ENCODE measurements at places on chromosomes 3 and 15. TPM values are rescaled to one million over a fixed set of nuclear protein-coding genes. Genes with fewer than 3 reads are reported as not detected.

CDC25A gene
- 2.1 TPM for total RNA-seq

A4GNT gene
- not detected for total RNA-seq

- no peak for DNase-seq
These were observed 25.9 kb downstream of the GALNT15 start for GRCh38 chr3:16200411-16200810.

GRCh38 chr3:155737844-155738460 lies 6.9 kb downstream of the PLCH1 start:
- DNase-seq = peak; percentile 64

GRCh38 chr3:98680723-98681122 lies 82.4 kb upstream of the ST3GAL6 start:
- no peak for DNase-seq

GRCh38 chr3:167780214-167780883 lies 44.8 kb downstream of the SERPINI1 start:
- DNase-seq = no peak

GRCh38 chr3:103963599-103963998 lies 1403.1 kb upstream of the ALCAM start:
- DNase-seq = no peak

KBTBD13 gene
- 0.18 TPM for total RNA-seq

- no peak for DNase-seq
These were observed 26.3 kb downstream of the FBXO22 start for GRCh38 chr15:75929799-75930565.

DNA sequence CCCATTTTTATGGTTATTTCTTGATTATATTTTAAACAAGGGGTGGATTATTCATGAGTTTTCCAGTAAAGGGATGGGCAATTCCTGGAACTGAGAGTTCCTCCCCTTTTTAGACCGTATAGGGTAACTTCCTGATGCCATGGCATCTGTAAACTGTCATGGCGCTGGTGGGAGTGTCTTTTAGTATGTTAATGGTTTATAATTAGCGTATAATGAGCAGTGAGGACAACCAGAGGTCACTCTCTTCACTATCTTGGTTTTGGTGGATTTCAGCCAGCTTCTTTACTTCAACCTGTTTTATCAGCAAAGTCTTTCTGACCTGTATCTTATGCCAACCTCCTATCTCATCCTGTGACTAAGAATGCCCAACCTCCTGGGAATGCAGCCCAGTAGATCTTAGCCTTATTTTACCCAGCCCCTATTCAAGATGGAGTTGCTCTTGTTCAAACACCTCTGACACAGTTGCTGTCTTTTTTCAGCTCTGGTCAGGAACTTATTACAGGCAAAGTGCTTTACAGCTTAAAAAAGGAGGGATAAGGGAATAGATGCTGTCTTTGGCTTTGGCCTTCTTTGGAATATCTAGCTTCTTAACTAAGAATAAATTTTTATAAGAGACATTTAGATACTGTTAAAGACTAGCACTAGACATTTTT lies 257.8 kb downstream of the CNTN4 start:
- DNase-seq = no peak

DNA sequence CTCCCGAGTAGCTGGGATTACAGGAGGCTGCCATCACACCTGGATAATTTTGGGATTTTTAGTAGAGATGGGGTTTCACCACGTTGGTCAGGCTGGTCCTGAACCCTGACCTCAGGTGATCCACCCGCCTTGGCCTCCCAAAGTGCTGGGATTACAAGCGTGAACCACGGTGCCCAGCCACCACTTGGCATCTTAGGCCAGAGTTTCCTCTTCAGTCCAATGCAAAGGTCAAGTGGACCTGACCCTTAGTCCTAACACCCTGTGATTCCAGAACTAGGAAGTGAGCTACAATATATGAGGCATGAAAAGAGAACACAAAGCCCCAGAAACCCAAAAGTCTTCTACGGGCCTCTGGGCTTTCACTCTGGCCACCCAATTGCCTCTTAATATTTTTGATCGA lies 5.3 kb downstream of the MYLK start:
- no peak for DNase-seq

GRCh38 chr3:107263269-107264021 lies 113.8 kb upstream of the CCDC54 start:
- DNase-seq = no peak

GRCh38 chr15:73899197-73900094 lies 26.1 kb downstream of the TBC1D21 start:
- no peak for DNase-seq

GRCh38 chr3:123750659-123751420 lies 133.3 kb downstream of the MYLK start:
- no peak for DNase-seq

- no peak for DNase-seq
These were observed 114.8 kb downstream of the WDR72 start for GRCh38 chr15:53644660-53645059.

RYK gene
- total RNA-seq = 78.4 TPM

PCOLCE2 gene
- total RNA-seq = 14.3 TPM

SPINK8 gene
- total RNA-seq = 12.0 TPM

DNA sequence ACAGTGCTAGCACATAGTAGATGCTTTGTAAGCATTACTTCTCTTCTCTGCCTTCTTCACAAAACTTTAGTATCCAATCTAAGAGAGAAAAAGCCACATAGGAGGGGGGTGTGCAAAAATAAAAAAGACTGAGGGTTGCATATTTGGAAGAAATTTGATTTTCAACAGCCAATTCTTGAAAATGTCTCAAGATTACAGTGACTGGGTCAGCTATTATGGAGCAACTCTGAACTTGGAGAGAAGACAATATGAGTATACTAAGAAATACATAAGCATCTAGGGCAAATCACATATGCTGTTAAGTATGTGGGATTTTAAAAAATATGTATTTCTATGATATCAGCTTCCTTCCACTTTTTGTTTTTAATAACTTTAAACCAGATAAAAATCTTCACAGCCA lies 196.6 kb upstream of the GOLIM4 start:
- DNase-seq = no peak

ACSBG1 gene
- total RNA-seq = 1.6 TPM

HIGD2B gene
- total RNA-seq = not detected

DNA sequence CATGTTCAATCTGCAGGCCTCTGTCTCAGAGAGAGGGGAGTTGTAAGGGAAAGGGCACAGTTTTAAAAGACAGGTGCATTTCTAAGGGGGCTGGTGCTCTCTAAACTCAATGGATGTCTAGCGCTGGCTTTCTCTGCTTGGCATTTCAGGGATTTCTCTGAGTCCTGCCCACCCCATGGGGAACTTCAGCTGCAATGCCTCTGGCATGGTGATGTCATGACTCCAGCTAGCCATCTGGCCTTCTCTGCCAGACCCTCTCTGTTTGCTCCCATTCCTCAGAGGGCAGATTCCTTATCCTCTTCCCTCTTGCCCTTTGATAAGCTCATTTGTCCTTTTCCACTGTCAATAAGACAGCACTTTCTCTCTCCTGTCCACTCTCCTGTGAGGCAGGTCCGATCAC lies 40.8 kb downstream of the RPLP1 start:
- DNase-seq = peak; percentile 12

CFAP44 gene
- total RNA-seq = 19.8 TPM

DNA sequence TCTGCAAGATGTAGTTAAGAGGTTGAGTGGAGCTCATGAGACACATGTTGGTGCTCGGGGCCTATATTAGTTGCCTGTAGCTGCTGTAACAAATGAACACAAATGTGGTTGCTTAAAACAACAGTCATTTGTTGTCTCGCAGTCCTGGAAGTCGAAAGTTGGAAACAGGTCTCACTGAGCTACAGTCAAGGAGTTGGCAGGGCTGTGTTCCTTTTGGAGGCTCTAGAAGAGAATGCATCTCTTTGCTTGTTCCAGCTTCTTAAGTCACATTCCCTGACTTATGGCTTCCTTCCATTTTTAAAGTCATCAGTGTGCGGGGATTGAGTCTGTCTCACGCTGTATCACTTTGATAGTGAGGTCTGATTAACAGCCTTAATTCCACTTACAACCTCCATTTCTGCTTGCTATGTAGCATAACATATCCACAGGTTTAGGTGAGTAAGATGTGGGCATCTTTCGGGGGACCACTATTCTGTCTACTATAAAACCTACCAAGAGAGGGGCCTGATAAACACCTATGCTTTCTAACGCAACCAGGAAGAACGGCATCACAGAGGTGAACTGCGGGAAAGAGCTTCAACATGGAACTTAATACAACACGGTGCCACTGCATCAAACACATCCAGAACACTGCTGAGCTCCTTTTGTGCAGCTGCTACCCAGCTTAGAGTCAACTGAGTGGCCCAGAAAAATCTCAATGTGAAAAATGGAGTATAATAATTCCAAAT lies 119.4 kb downstream of the ATP10A start:
- DNase-seq = no peak

HYAL1 gene
- total RNA-seq = 9.8 TPM

MYH15 gene
- total RNA-seq = 0.52 TPM

DNA sequence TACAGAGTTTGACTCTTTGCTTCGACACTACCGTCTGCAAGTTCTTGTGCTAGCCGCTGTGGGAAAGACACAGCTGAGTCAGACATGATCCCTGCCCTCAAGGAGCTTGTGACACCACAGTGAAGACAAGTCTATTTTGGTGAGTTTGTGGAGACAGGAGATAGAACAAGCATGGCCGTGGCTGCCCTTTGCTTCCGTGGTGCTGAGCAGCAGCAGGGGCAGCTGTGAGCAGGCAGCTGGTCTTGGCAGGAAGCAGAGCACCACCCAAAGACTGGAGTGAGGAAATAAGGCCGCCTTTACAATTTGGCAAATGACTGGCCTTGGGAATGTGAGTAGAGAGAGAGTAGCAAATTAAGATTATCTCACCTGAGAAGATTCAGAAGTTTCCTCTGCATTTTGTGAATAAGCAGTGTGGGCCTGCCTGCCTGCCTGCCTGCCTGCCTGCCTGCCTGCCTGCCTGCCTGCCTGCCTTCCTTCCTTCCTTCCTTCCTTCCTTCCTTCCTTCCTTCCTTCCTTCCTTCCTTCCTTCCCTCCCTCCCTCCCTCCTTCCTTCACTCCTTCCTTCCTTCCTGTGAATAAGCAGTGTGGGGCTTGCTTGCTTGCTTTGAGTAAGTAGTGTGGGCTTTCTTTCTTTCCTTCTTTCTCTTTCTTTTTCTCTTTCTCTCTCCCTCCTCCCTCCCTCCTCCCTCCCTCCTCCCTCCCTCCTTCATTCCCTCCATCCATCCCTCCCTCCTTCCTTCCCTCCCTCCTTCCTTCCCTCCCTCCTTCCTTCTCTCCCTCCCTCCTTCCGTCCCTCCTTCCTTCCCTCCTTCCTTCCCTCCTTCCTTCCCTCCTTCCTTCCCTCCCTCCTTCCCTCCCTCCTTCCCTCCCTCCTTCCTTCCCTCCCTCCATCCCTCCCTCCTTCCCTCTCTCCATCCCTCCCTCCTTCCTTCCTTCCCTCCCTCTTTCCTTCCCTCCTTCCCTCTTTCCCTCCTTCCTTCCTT lies 1.6 kb upstream of the GCNT3 start:
- DNase-seq = no peak

- DNase-seq = no peak
These were observed 22.4 kb upstream of the ARHGEF3 start for GRCh38 chr3:56823984-56824703.

GRCh38 chr3:36817806-36818533 lies 53.6 kb upstream of the DCLK3 start:
- no peak for DNase-seq

GOLGA8R gene
- total RNA-seq = 9.9 TPM

- DNase-seq = no peak
These were observed 4.1 kb upstream of the RTP1 start for GRCh38 chr3:187193181-187193580.

DNA sequence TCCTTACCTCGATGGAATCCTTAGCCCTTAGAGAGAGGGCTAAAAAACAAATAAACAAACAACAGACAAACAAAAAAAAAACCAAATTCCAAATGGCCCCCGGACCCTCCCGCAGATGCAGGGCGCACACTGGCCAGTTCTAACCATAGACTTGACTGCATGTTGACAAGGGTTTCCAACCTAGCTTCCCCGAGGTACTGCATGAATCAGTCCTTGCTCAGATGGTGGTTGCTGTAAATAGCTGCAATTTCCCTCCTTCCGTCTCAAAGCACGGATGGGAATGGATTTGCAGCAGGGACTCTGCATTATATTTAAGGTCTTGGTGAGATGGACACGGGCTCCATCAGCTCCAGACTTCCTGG lies 162.8 kb downstream of the CD47 start:
- DNase-seq = no peak

- DNase-seq = no peak
These were observed 149.0 kb downstream of the PDZRN3 start for GRCh38 chr3:73475717-73476116.

- DNase-seq = no peak
These were observed 243.9 kb downstream of the ZBTB20 start for GRCh38 chr3:114903213-114903612.

CAMK1 gene
- 24.3 TPM for total RNA-seq

- DNase-seq = no peak
These were observed 175.2 kb upstream of the SOX14 start for GRCh38 chr3:137588871-137589270.

SMAD6 gene
- 17.4 TPM for total RNA-seq

STXBP5L gene
- 8.3 TPM for total RNA-seq

CHRNB4 gene
- total RNA-seq = 0.57 TPM

GRCh38 chr15:72098040-72098439 lies 19.9 kb downstream of the MYO9A start:
- DNase-seq = no peak

- DNase-seq = peak; percentile 46
These were observed 172.0 kb downstream of the STT3B start for GRCh38 chr3:31704591-31705179.

GRCh38 chr3:15050405-15051092 lies 14.6 kb downstream of the MRPS25 start:
- no peak for DNase-seq

DNA sequence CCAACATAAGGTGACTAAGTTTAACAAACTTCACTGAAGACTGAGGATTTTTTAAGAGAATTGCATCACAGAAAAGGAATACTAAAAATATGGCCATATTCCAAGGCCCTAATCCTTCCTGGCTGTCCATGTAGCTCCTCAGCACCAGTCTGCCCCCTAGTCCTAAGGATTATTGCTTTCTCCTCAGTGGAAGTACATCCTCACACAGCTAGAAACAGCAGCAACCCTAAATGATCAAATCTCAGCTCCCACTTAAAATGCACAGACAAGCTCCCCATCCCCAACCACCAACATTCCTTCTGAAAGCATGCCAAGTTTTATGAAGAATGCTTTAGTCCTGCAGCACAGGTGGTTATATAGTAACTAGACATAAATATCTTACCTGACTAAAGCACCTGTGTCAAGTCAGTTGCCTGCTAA lies 14.7 kb downstream of the ST3GAL6 start:
- no peak for DNase-seq

DNA sequence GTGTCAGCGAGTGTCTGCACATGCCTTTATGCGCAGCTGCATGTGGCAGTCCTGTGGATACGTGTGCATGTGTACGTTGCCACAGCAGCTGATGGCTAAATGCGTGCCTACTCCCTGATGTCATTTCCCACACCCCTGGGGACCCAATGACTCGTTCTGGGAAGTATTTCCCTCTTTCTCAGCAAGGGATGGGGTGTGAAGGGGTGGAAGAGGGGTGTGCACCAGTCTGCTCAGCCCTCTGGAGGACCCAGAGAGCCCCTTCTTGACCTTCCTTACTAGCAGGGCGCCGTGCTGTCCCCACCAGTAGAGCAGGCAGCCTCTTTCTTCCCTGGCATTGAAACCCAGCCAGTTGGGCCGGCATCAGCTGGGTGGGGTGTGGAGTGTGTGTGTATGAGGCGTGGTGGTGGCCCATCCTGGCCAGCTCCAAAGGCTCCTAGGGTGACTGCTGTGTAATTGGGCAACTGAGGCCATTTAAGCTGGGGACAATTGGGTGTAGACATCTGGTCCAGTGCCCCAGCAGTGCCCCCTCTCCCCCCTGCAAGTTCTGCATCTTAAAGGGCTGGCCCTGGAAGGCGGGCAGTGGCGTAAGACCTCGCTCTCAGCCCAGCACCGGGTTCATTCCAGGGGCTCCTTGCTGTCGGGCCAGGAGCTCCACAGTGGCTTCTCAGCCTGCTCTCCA lies 19.2 kb downstream of the SNX33 start:
- DNase-seq = peak; percentile 75

TMIE gene
- total RNA-seq = 1.0 TPM

RMDN3 gene
- 34.6 TPM for total RNA-seq

Data from ureter (tissue), 1 donor.